Memory B cell (primary cell): ENCODE measurements at places on chromosomes 3 and 15.

GRCh38 chr3:129197321-129197720 lies 13.6 kb upstream of the CNBP start:
- no peak for DNase-seq

- peak; percentile 14 for DNase-seq
Observed at GRCh38 chr15:42056934-42057798, 36.3 kb upstream of the PLA2G4E start.

- DNase-seq = no peak
Observed at GRCh38 chr15:72345806-72346205, 25.8 kb upstream of the CELF6 start.

GRCh38 chr3:181947606-181948005 lies 235.9 kb downstream of the SOX2 start:
- DNase-seq = no peak

- DNase-seq = no peak
Observed at GRCh38 chr3:132445817-132446216, 28.5 kb downstream of the DNAJC13 start.

DNA sequence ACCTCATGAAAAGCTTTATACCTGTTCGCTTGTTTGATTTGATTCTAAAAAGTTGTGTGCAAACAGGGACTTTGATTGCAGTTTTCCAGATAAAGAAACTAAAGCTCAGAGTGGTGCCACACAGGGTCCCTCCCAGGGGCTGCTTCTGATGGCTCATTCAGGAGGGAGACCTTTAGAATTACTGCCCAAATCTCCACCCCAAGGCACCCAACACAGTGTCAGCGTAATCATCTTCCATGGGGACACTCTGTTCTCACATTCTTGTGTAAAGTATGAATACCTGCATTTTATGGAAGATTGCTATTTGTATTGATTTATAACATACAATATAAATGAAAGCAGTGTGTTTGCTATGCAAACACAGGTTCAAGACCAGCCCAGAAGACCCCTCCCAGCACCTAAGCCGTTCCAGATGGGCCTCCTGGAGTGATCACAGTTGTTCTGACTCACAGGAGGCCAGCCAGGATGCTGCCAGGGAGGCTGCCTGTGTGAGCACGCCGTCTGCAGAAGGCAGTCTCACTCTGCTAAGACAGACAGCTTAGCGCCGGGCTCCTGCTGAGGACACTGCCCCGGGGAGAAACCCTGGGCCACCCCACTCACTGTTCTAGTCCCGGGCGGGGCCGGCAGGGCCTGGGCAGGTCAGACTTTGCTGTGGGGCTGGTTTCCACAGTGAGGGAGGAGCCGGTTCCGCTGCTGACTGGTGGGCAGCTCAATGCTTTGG lies 185.6 kb downstream of the FAM43A start:
- peak; percentile 14 for DNase-seq

DNA sequence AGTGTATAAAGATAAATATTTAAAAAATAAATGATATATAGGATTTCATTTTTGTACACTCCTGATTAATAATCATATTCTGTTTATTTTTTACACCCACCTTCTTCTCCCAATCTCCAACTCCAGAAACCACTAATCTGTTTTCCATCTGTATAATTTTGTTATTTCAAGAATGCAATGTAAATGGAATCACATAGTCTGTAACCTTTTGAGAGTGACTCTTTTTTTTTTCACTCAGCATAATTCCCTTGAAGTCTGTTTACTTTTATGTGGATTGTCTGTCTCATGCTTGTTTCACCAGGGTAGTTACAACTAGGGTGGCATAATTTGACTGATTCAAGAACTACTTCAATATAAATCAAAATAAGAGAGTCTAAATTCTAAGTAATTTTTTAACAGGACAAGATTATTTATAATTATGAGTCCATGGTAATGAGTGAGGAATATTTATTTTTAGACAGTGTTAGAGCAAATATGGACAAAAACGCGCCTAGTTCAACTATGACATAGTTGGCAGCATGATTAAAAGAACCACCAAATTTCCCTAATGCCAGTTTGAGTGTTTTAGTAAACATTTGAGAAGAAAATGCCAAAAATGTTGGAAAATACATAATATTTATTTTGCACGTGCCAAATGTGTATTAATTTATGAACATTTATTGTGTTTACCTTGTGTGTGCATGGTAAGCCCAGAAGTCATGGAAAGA lies 19.4 kb upstream of the MFSD1 start:
- DNase-seq = no peak

DNA sequence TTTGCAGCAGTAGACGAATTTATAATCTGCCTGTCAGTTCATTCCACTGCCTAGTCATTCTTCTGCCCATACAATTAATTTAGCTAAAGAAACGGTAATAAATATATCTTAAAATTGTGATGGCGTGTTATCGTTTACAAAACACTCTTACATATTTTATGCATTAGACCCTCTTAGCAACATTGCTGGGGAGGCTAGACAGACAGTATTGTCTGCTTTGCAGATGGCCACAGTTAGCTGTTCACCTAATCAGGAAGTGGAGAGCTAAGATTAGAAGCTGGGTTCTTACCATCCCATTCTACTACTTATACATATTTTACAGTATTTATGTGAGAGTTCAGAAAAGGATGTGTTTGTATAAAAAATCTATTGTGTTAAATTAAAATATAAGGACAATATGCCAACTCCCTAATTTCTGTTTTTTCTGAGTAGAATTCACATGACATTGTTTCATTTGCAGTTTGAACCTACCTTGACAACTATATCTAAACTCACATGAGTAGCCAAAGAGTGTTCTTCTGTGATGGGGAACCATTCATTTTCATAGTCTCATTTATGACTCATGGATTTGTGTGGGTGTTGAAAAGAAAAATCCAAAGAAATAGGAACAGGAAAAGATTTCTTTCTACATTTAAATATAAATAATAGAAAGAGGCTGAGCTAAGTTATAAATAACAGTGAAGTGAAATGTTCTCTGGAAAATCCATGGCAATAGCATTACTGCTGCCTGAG lies 41.7 kb upstream of the C3orf80 start:
- DNase-seq = no peak

DNA sequence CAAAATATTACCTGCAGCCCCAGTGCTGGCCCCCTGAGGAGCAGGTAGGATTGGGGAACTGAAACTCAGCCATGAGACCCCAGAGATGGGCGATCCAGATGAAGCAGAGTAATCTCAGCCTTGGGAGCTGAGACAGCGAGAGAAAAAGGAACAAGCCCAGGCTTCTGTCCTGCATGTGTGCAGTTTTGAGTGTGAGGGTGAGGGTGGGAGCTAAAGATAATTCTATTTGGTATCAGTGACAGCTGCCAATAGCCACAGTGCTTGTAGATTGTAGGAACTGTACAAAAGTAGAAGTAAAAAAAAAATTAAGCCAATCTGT lies 5.9 kb downstream of the ATP8B4 start:
- DNase-seq = no peak

DNA sequence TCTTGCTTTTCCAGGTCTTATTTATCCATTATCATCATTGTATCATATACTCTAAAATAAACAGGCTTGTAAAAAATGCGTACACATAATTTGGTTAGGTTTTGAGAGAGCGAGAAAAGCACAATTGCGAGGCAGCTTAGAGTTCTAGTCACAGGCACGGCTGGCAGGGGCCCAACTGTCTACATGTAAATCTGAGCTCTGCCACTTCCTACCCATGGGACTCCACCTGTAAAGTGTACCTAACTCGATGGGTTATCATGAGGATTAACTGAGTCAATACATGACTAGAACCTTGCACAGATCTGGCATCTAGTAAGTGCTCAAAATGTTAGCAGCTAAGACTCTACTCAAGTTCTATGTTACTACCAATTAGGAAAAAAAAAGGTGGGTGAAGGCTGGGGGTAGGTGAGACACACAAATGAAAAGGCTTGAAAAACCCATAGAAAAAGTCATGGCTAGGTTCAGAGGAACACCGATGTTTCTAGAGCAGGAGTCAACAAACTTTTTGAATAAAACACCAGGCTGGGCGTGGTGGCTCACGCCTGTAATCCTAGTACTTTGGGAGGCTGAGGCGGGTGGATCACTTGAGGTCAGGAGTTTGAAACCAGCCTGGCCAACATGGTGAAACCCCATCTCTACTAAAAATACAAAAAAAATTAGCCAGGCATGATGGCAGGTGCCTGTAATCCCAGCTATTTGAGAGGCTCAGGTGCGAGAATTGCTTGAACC lies 36.2 kb downstream of the GLB1 start:
- no peak for DNase-seq

DNA sequence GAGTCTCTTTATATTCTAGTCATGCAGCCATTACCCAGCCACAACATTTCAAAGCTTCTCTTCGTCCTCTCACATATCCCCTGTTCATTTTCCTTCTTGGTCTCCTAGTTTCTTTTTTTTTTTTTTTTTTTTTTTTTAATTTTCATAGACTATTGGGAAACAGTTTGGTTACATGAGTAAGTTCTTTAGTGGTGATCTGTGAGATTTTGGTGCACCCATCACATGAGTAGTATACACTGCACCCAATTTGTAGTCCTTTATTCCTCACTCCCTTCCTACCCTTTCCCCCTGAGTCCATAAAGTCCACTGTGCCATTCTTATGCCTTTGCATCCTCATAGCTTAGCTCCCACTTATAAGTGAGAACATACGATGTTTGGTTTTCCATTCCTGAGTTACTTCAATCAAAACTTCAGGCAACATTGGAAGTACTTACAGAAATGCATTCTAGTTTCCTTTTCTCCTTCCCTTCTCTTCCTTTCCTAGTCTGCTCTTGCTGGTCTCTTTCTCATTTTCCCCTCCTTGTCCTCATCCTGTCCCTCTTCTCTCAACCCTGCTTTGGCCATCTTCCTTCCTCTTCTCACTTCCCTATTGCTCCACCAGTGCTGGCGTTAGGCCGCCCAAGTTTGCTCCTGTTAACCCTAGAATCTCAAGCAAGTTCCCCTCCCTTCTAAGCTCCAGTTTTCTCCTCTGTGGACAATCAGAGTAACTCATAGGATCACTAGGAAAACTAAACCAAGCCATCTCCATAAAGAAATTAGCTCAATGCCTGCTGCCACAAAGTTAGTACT lies 4.8 kb downstream of the ATP8B4 start:
- no peak for DNase-seq

DNA sequence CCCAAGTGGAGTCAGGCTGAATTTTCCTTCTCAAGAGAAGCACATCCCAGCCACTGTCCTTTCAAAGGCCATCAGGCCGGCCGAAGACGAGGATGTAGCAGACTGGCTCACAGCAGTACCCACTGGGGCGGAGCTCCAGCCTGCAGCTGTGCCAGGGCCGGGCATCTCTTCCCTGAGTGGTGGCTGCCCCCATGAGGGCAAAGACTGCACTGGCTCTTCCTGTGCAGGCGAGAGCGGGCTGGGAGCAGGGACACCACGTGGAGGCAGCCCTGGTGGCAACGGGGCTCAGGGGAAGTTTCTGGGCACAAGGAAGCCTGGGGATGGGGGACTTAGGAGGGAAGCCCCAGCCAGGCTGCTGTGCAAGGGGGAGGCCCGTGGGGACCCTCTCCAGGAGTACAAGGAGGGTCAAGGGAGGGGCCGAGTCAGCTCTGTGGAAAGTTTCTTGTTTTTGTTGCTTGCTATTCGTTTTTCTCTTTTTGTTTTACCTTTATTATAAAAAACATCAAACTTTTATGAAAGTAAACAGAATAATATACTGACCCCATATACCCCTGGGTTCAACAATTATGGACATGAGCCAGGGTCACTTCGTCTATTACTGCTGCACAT lies 66.1 kb downstream of the RPN1 start:
- no peak for DNase-seq

- no peak for DNase-seq
Observed at GRCh38 chr15:89936051-89936785, 23.5 kb upstream of the ARPIN start.

GRCh38 chr3:48688032-48688736 lies 2.5 kb upstream of the NCKIPSD start:
- DNase-seq = no peak

GRCh38 chr3:184665101-184665500 lies 46.8 kb downstream of the MAGEF1 start:
- no peak for DNase-seq

DNA sequence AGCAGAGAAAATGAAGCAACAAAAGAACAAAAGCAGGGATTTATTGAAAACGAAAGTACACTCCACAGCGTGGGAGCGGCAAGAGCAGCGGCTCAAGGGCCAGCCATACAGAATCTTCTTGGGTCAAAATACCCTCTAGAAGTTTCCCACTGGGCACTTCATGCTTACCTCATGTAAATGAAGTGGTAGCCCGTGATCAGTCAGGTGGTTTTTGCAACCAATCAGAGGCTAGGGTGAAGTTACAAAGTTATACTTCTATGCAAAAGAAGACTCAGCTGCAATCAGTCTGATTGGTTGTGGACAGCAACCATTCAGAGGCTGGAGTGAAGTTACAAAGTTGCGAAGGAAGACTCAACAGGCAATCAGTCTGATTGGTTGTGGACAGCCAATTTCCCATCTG lies 37.8 kb upstream of the TRH start:
- no peak for DNase-seq

DNA sequence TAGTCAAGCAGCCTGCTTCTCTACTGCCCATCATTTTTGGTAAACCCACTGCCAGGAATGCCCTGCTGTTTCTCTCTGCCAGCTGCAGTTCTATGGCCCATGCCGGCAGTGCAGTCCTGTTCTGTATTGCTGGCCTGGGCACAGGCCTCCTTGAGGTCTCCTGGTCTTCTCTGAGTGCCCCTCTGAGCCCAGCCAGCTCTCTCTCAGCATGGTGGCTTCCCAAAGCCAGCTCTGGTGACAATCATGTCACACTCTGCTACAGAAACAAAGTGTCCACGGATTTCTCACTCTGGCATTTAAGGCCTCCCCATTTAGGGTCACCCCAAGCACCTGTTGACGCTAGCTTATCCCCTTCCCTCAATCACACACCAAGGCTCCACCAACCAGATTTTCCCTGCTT lies 24.5 kb downstream of the SRPRB start:
- DNase-seq = no peak

DNA sequence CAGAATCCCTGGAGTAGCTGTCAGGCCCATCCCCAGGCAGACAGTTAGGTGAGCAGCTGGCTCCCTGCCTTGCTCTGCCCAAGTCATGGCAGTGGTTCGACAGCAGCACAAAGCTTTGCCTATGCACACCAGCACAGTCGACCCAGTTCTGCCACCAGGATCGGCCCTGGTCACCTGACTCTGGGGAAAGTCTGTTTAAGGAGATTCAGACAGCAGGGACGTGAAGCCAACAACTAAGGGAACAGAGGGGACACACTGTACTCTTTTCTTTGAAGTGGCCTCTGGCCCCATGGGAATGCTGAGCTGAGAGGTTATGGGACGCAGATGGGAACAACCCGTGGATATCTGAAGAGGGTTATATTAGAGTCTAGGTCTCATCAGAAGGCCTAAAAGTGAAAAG lies 134.8 kb downstream of the CHDH start:
- no peak for DNase-seq

DNA sequence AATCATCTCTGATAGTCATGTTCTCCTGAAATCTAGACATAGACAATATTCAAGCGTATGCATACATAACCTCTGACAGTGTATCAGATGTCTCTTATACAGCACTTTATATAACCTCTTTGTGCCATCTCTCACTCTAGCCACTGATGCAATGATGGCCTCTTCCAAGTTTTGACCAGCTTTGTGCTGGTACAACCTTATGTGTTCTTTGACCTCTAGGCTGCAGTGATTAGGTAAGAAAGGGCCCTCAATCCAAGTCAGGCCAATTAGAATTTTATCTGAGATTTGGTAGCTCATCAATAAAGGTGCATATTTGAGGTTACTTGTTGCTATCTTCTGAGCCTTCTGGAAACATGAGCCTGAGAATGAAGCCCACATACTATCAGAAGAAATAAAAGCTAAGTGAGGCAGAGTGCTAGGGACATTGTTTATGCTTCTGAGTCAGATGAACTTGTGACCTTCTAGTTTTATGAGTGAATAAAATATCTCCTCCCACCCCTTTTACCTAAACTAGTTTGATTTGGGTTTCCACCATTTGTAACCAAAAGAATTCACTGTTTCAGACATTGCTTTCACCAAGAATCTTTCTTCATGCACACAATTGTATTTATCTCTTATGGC lies 283.2 kb upstream of the SUCLG2 start:
- no peak for DNase-seq
